ENCODE measurements at places on chromosomes 16 and 17. TPM values are rescaled to one million over a fixed set of nuclear protein-coding genes. Genes with fewer than 3 reads are reported as not detected.

The INCA1 gene
- 0.32 TPM for total RNA-seq

The SUPT4H1 gene
- total RNA-seq, result 14.1 TPM

The SLC52A1 gene
- total RNA-seq, result not detected

The HBZ gene
- not detected for total RNA-seq

- H3K4me3 ChIP-seq, result no peak overlapping the region
- H3K36me3 ChIP-seq, result no peaks in the 10 kb centered on the region
- DNase-seq, result no peak
- H3K27ac ChIP-seq, result no peak overlapping the region
- H3K27me3 ChIP-seq, result no peaks in the 10 kb centered on the region
Measured at GRCh38 chr16:49914657-49915056, 58.7 kb upstream of the ZNF423 start.

GRCh38 chr17:30208214-30208613, 27.3 kb downstream of the SLC6A4 start:
- H3K27ac ChIP-seq, result no peak overlapping the region
- no peaks in the 10 kb centered on the region for H3K4me1 ChIP-seq
- H3K4me3 ChIP-seq, result no peak overlapping the region
- H3K36me3 ChIP-seq, result no peaks in the 10 kb centered on the region
- no peaks in the 10 kb centered on the region for H3K27me3 ChIP-seq
- no peak for DNase-seq

- H3K36me3 ChIP-seq, result no peaks in the 10 kb centered on the region
- H3K27me3 ChIP-seq, result no peaks in the 10 kb centered on the region
- H3K27ac ChIP-seq, result no peak overlapping the region
- DNase-seq, result no peak
- no peak overlapping the region for H3K4me3 ChIP-seq
Measured at GRCh38 chr17:71846561-71847110, 274.2 kb upstream of the SOX9 start.

- H3K4me3 ChIP-seq, result no peak overlapping the region
- no peak for DNase-seq
- H3K27ac ChIP-seq, result peak overlapping the region; percentile 67
Measured at GRCh38 chr17:17921192-17922069, 50.8 kb downstream of the TOM1L2 start.

DNA sequence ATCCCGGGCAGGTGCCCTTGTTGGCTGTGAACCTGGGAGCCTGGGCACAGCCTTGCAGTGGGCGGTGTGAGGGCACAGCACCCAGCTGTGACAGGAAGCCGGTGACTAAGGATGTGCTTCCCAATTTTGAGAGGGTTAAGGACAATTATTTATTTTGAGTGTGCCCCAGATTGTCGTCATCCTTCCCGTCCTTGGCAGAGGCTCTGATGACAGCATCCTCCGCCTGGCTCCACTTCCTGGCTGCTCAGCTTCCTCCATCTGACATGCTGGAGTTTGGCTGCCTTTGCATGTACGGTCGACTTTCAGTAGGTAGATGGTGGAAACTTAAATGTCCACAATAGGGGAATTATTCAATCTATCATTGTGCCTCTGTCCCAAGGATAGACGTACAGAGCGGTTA, 282.4 kb upstream of the EEF2KMT start:
- no peaks in the 10 kb centered on the region for H3K27me3 ChIP-seq
- H3K36me3 ChIP-seq, result no peaks in the 10 kb centered on the region
- no peaks in the 10 kb centered on the region for H3K4me1 ChIP-seq
- H3K27ac ChIP-seq, result no peak overlapping the region
- DNase-seq, result no peak

- H3K4me1 ChIP-seq, result no peaks in the 10 kb centered on the region
- no peak for DNase-seq
- H3K27ac ChIP-seq, result no peak overlapping the region
Measured at GRCh38 chr16:14444979-14445810, 184.9 kb downstream of the PARN start.

GRCh38 chr17:72164158-72164739, 43.4 kb downstream of the SOX9 start:
- H3K4me1 ChIP-seq, result no peaks in the 10 kb centered on the region
- H3K36me3 ChIP-seq, result no peaks in the 10 kb centered on the region

DNA sequence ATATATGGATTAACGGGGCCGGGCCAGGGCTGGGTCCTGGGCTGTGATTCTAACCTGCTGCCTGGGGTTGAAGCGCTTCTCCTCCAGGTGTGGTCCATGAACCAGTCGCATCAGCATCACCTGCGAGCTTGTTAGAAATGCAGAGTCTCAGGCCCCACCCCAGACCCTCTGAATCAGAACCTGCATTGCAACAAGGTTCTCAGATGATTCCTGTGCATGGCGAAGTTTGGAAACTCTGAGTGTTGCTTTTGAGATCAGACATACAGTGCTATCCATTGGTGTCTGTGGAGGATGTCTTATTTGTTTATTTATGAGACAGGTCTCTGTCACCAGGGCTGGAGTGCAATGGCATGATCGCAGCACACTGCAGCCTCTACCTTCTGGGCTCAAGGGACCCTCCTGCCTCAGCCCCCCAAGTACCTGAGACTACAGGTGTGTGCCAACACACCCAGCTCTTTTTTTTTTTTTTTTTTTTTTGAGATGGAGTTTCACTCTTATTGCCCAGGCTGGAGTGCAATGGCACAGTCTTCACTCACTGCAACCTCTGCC, 99.8 kb downstream of the PITPNC1 start:
- peaks cover 3% of the 10 kb centered on the region for H3K4me1 ChIP-seq
- no peak overlapping the region for H3K27ac ChIP-seq
- no peak for DNase-seq
- H3K27me3 ChIP-seq, result no peaks in the 10 kb centered on the region

GRCh38 chr17:35293151-35293847, 50.4 kb downstream of the SLFN5 start:
- H3K4me1 ChIP-seq, result no peaks in the 10 kb centered on the region
- no peak overlapping the region for H3K27ac ChIP-seq
- H3K4me3 ChIP-seq, result no peak overlapping the region
- no peak for DNase-seq
- no peaks in the 10 kb centered on the region for H3K27me3 ChIP-seq
- no peaks in the 10 kb centered on the region for H3K36me3 ChIP-seq

- H3K36me3 ChIP-seq, result no peaks in the 10 kb centered on the region
- H3K27ac ChIP-seq, result no peak overlapping the region
- no peaks in the 10 kb centered on the region for H3K4me1 ChIP-seq
- DNase-seq, result no peak
- H3K27me3 ChIP-seq, result no peaks in the 10 kb centered on the region
Measured at GRCh38 chr16:77468831-77469230, 34.0 kb upstream of the ADAMTS18 start.

- no peaks in the 10 kb centered on the region for H3K36me3 ChIP-seq
- no peak overlapping the region for H3K27ac ChIP-seq
- no peaks in the 10 kb centered on the region for H3K27me3 ChIP-seq
- H3K4me3 ChIP-seq, result no peak overlapping the region
Measured at GRCh38 chr17:64252831-64253230, 10.2 kb downstream of the TEX2 start.

DNA sequence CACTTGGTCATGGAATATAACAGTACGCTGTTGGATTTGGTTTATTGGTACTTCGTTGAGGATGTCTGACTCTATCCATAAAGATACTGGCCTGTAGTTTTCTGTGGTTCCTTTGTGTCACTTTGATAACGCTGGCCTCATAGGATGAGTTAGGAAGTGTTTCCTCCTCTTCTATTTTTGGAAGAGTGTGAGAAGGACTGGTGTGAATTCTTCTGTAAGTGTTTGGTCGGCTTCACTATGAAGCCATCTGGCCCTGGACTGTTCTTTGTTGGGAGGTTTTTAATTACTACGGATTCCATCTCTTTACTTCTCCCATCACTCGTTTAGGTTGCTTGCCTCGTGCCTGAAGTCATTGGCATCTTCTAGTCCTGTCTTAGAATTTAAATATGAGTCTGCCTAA, 117.3 kb downstream of the OR1D5 start:
- no peaks in the 10 kb centered on the region for H3K27me3 ChIP-seq
- H3K4me1 ChIP-seq, result no peaks in the 10 kb centered on the region
- DNase-seq, result no peak
- H3K4me3 ChIP-seq, result no peak overlapping the region

DNA sequence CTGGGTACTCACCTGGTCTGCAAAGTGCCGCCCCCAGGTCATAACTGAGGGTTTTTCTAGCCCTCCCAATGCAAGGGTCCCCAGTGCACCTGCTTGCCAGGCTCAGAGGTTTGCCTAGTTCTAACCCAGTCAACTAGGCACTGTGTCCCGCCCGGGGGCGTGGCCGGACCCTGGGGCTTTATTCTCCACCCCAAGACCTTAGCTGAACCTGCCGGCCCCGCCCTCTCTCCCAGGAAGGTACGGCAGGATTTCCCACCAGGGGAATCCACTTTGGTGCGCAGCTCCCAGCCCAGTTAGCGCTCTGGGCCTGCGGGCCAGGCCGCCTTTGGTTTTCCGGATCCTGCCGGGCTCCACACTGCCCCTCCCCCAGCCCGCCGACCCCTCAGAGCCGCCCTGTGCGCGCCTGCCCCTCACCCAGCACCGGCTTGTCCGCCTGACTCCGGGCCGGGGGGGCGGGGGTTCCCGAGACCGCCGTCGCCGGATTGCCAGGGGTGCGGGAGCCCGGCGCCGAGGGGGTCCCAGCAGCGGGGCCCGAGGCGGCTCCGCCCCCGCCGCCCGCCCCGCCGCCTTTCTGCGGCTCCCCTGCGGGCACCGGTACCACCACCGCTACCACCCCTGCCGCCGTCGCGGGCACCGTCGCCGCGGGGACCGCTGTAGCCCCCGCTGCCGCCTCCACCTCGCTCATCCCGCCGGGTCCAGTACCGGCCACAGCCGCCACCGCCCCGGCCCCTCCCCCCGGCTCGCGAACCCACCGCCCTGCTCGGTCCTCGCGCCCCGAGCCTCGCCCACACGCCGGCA, 424 bp downstream of the YBX2 start:
- peaks cover 18% of the 10 kb centered on the region for H3K4me1 ChIP-seq
- H3K27ac ChIP-seq, result no peak overlapping the region
- peak; percentile 57 for DNase-seq

DNA sequence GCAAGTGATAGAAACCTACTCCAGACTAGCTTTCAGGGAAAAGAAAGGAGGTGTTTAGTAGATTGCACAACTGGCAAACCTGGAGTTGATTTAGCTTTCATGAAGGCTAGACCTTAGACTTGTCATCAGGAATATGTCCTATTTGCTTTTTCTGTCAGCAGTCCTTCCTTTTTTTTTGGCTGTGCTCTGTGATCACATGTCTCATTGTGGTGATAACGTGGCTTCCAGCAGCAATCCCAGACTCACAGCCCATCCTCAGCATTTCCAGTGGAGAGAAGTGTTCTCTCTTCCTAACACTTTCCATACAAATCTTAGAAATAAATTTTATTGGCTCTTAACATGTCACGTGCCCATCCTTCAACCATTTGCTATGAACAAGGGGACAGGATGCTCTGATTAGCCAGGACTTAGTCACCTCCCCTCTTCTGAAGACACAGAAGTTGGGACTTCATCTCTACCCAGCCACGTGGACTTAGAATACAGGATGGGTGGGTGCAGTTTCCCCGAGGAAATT, 74.7 kb downstream of the CDH13 start:
- H3K4me1 ChIP-seq, result no peaks in the 10 kb centered on the region
- H3K27me3 ChIP-seq, result no peaks in the 10 kb centered on the region

GRCh38 chr17:38916771-38917170, 8.6 kb upstream of the LASP1NB start:
- peaks cover 11% of the 10 kb centered on the region for H3K36me3 ChIP-seq
- peaks cover 8% of the 10 kb centered on the region for H3K4me1 ChIP-seq
- no peak overlapping the region for H3K27ac ChIP-seq
- H3K27me3 ChIP-seq, result no peaks in the 10 kb centered on the region
- H3K4me3 ChIP-seq, result no peak overlapping the region
- DNase-seq, result no peak

DNA sequence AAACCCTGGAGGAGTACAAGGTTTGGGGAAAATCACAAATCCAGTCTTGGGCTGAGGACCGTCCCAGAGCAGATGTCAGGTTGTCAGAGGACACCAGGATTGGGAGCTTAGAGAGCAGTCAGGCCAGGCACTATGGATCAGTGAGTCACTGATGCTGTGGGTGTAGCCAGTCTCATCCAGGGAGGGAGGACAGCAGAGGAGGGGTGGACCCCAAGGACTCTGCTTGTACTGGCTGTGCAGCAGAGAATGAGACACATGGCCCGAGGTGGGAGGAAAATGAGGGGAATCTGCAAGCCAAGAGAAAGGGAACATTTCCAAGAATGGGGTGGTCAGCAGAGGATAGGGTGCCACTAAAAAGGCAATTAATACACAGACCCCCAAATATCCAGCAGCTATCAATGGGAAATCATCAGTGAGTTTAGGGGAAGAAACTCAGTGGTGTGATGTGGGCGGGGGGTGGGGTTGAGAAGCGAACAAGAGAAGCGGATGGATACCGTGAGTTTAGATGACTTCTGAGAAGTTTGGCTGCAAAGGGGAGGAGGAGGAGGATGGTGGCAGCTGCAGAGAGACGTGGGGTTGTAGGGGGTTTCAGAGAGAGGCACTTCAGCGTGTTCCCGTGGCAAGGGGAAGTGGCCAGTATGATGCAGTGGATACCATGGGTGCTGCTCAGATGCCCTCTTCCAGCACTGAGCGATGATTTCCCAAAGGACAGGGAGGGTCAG, 43.9 kb downstream of the ARHGAP27 start:
- no peaks in the 10 kb centered on the region for H3K27me3 ChIP-seq
- no peak overlapping the region for H3K27ac ChIP-seq
- no peak for DNase-seq
- H3K4me3 ChIP-seq, result no peak overlapping the region
- H3K4me1 ChIP-seq, result peaks cover 14% of the 10 kb centered on the region

GRCh38 chr16:85637808-85638647, 24.9 kb downstream of the GSE1 start:
- H3K27me3 ChIP-seq, result no peaks in the 10 kb centered on the region
- H3K4me3 ChIP-seq, result no peak overlapping the region
- DNase-seq, result peak; percentile 71
- no peak overlapping the region for H3K27ac ChIP-seq
- H3K4me1 ChIP-seq, result peaks cover 66% of the 10 kb centered on the region
- H3K36me3 ChIP-seq, result no peaks in the 10 kb centered on the region
